T-cell (primary cell): ENCODE measurements at places on chromosomes 2 and 18. TPM values are rescaled to one million over a fixed set of nuclear protein-coding genes. Genes with fewer than 3 reads are reported as not detected.

DNA sequence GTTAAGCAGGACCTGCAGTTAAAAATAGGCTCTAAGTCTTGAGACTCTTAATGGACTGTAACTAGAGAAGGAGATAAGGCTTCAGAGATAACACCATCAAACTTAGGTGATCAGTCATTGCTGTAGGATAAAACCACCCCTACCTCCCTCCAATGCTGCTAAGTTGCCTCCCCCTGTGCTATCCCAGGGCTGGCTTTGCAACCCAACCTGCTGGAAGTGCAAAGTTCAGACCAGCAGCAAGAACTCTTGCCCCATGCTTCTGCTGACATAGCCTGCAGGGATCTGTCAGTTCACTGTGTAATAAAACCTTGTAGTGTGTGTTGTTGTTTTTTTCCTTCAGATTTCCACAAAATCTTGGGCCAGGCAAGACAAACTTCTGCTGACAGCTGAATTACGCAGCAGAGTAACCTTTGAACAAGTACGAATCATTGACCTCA lies 57.4 kb upstream of the EPB41L3 start:
- H3K27ac ChIP-seq: no peak overlapping the region
- no peak for DNase-seq
- no peaks in the 10 kb centered on the region for H3K27me3 ChIP-seq
- no peaks in the 10 kb centered on the region for H3K36me3 ChIP-seq
- no peak overlapping the region for H3K4me3 ChIP-seq

- peaks cover 19% of the 10 kb centered on the region for H3K4me1 ChIP-seq
- peak within 1 kb of the TSS; percentile 94 for H3K27ac ChIP-seq
- no peaks in the 10 kb centered on the region for H3K27me3 ChIP-seq
- H3K36me3 ChIP-seq: no peaks in the 10 kb centered on the region
- DNase-seq: peak; percentile 91
Measured at GRCh38 chr2:222655787-222656525, at the start of gene FARSB. TSS of gene FARSB (minus strand) at chr2:222656092. CDS start at chr2:222656073, 19 bp downstream.

DNA sequence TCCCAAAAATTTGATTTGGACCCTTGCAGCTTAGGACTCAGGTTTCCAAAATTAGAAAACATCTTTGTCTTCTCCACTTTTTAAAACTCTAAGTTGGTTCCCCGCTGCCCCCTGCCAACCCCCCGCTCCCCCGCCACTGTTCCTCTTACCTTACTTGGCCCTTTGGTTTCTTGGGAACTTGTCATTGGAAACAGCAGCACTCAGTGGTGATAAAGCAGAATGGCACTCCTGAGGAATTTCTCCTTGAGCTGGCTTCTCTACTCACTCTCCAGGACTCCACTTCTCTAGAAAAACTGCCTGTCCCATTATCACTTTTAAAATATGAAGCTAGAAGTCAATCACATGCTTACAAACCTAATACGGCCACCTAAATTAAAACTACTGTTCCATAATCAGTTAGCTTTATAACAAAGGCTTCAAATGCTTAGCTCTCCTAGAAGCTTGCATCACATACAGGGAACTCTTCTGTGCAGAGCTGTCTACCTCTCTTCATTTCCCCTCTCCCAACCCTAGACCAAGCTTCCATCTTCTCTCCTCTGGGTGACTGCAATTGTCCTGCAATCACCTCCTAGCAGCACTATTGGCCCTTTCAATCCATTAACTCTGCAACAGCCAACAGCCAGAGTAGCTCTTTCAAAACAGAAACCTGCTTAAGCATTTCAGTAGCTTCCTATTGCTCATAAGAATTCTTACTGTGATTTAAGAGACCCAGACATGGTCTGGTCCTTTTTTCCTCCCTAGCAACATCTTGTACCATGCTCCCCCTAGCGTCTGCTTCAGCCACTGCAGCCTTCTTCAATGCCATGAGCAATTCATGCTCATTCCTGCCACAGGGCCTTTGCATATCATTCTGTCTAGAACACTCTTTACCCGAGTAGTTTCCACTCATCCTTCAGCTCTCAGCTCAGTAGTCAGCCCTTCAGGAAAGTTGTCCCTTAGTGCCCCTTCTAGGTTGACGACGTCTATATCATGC lies 15.2 kb upstream of the PLEKHM3 start:
- H3K4me3 ChIP-seq: no peak overlapping the region
- peak; percentile 40 for DNase-seq
- no peaks in the 10 kb centered on the region for H3K4me1 ChIP-seq
- H3K27me3 ChIP-seq: no peaks in the 10 kb centered on the region

The BCL11A gene
- 4.6 TPM for total RNA-seq
